Liver (tissue), 10 donors: ENCODE measurements at places on chromosomes 7 and 10.

DNA sequence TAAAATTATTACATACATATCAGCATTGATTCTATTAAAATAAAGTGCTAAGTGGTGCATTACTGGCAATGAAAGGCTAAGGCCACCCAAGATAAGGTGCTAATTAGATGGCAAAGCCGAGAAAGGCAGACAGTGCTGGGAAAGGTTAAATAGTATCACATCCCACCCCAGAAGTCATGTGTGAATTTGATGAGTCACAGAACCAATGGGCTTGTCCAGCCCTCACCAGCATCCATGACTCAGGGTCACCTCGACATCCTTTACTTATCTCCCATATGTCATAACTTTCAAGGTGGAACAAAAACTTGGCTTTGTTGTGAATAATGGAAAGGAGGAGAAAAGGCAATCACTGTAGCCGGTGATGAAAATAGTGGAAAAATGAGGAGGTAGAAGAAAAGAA is 459.1 kb downstream of the PLXNA4 start:
- no peaks in the 10 kb centered on the region for H3K36me3 ChIP-seq
- no peak overlapping the region for H3K27ac ChIP-seq
- no peaks in the 10 kb centered on the region for H3K27me3 ChIP-seq

GRCh38 chr10:43817368-43817767 is 168.7 kb upstream of the ZNF32 start:
- H3K36me3 ChIP-seq = no peaks in the 10 kb centered on the region
- no peaks in the 10 kb centered on the region for H3K27me3 ChIP-seq
- DNase-seq = no peak
- H3K4me1 ChIP-seq = no peaks in the 10 kb centered on the region
- H3K27ac ChIP-seq = no peak overlapping the region
- H3K4me3 ChIP-seq = no peak overlapping the region

DNA sequence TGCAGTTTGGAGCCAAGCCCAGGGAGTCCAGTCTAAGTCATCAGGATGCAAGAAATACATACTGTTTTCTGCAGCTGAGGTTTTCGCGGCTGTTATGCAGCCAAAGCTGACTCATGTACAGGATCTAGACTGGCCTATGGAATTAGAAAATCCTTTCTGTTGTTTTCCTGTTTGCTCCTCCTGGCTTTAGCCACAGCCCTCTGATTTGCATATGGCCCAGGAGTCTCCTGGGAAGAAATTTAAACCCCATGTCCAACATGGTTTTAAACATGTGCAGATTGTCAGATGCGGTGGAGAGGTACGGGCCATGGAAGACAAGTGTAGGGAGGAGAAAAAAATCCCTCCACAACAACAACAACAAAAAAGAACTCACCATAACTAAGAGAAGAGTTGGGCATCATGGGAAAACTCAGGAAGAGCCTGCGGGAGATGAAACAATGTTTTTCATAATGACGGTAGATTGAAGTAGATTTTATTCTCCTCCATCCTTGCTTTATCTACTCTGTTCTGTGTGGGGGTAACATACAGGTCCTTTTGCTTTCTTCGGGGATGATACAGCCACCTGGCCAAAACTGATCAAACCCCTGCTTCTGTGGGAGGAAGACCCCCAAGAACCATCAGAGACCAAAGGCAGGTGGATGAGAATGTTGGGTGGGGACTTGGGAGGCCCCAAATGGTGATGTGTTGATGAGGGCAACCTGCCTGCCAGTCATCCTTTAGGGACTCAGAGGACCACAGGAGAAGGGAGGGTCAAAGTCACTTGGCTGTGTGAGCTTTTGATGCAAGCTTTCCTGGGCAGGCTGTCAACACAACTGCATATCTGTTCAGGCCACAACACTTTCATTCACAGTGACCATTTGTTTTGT is 29.8 kb upstream of the GNA12 start:
- no peaks in the 10 kb centered on the region for H3K27me3 ChIP-seq
- H3K27ac ChIP-seq = peak overlapping the region; percentile 36
- H3K4me1 ChIP-seq = no peaks in the 10 kb centered on the region
- no peak overlapping the region for H3K4me3 ChIP-seq
- H3K36me3 ChIP-seq = no peaks in the 10 kb centered on the region
- DNase-seq = no peak

DNA sequence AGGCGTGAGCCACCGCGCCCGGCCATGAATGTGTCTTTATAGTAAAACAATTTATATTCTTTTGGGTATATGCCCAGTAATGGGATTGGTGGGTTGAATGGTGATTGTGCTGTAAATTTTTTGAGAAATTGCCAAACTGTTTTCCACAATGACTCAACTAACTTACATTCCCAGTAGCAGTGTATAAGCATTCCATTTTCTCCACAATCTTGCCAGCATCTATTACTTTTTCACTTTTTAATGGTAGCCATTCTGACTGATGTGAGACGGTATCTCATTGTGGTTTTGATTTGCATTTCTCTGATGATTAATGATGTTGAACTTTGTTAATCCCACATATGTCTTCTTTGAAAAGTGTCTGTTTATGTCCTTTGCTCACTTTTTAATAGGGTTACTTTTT is 1187.9 kb downstream of the XPNPEP1 start:
- no peaks in the 10 kb centered on the region for H3K27me3 ChIP-seq
- no peaks in the 10 kb centered on the region for H3K4me1 ChIP-seq
- no peaks in the 10 kb centered on the region for H3K36me3 ChIP-seq
- no peak overlapping the region for H3K4me3 ChIP-seq
- no peak overlapping the region for H3K27ac ChIP-seq
- DNase-seq = no peak

- no peaks in the 10 kb centered on the region for H3K36me3 ChIP-seq
- DNase-seq = no peak
- no peaks in the 10 kb centered on the region for H3K4me1 ChIP-seq
- H3K27ac ChIP-seq = no peak overlapping the region
- no peak overlapping the region for H3K4me3 ChIP-seq
These were observed 30.2 kb downstream of the KDM7A start for GRCh38 chr7:140146574-140146973.

DNA sequence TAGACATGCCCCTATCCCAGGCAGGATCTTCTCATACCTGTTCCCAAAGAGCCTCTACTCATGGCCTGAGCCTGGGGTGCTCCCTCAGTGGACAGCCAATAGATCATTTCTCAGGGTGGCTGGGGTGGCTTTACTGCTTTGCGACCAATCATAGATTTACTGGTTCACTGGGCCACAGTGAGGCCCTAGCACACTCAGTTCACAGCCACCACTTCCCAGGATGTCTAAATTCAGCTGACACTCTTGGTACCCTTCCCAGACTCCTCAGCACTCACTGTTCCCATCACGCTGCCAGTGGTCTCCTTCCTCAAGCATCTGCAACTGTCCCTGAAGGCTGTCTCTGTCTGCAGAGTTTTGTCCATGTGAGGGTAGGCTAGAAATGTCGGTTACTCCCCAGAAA is 50.6 kb downstream of the ARHGAP22 start:
- DNase-seq = no peak
- H3K36me3 ChIP-seq = no peaks in the 10 kb centered on the region
- no peak overlapping the region for H3K4me3 ChIP-seq
- no peaks in the 10 kb centered on the region for H3K27me3 ChIP-seq

GRCh38 chr7:78296046-78296597 is 497.5 kb downstream of the PHTF2 start:
- H3K27me3 ChIP-seq = no peaks in the 10 kb centered on the region
- H3K27ac ChIP-seq = no peak overlapping the region
- H3K36me3 ChIP-seq = no peaks in the 10 kb centered on the region
- no peak overlapping the region for H3K4me3 ChIP-seq
- no peak for DNase-seq
- H3K4me1 ChIP-seq = no peaks in the 10 kb centered on the region

DNA sequence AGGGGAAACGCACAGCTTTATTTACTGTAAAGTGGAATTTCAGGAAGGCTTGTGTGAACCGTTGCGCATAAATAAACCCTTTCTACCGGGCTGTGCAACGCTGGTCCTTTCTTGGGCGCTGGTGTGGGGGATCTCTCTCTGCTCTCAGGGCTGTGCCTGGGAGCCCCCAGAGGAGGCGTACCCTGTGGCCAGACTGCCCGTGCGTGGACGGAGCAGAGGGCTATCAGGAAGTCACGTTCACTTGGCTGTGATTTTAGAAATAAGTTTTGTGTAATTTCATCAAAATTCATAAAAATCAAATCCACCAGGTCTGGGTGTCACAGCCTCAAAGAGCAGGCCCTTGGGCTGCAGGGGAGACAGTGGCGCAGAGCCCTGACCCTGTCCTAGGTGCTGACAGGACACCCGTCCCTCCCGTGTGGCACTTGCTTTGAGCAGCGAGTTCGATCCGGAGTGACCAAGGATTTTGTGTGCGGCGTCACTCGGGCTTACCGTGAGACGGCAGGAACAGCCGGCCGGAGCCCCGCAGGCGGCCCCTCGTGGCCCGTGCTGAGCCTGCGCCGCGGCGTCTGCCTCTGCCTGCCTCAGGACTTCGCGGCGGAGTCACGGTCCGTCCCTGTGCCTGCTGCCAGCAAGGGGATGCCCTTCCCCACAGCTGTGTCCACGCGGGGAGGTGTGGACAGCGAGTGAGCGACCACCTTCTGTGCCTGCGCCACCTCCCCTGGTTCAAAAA is 20.2 kb downstream of the GET4 start:
- peaks cover 31% of the 10 kb centered on the region for H3K36me3 ChIP-seq
- H3K27ac ChIP-seq = no peak overlapping the region
- H3K4me1 ChIP-seq = peaks cover 2% of the 10 kb centered on the region
- H3K27me3 ChIP-seq = no peaks in the 10 kb centered on the region
- DNase-seq = no peak
- H3K4me3 ChIP-seq = no peak overlapping the region

DNA sequence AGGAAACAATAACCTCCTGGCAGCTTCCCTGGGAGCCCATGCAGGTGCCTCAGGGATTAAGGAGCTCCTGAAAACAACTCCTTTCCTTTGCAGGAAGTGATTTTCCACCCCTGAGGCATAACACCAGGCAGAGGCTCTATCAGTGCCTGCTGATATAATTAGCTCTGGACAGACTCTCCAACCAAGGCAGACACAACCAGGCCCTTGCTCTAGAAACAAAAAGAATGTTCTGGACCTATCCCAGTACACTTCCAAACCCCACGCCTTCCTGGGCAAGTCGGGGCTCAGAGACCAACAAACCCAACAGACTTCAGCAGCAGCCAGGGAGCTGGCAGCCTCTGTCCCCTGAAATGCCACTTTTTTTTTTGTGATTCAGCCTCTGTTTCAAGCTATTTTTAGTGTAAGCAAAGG is 247.1 kb downstream of the KCNMA1 start:
- no peaks in the 10 kb centered on the region for H3K4me1 ChIP-seq
- H3K27me3 ChIP-seq = no peaks in the 10 kb centered on the region
- H3K27ac ChIP-seq = no peak overlapping the region

- H3K27me3 ChIP-seq = no peaks in the 10 kb centered on the region
- no peak for DNase-seq
- H3K4me3 ChIP-seq = no peak overlapping the region
- H3K36me3 ChIP-seq = no peaks in the 10 kb centered on the region
- peaks cover 9% of the 10 kb centered on the region for H3K4me1 ChIP-seq
- no peak overlapping the region for H3K27ac ChIP-seq
These were observed 87.0 kb downstream of the CDK6 start for GRCh38 chr7:92749327-92749755.
